ENCODE measurements at places on chromosomes 16 and 17. TPM values are rescaled to one million over a fixed set of nuclear protein-coding genes. Genes with fewer than 3 reads are reported as not detected.
A peak's percentile ranks its signal among the peaks of the same experiment; 100 is the strongest.

GRCh38 chr17:59746849-59747445, 39.5 kb downstream of the VMP1 start:
- peak; percentile 76 for DNase-seq

- DNase-seq: no peak
These were observed 365.4 kb upstream of the C16orf82 start for GRCh38 chr16:26701243-26701886.

DNA sequence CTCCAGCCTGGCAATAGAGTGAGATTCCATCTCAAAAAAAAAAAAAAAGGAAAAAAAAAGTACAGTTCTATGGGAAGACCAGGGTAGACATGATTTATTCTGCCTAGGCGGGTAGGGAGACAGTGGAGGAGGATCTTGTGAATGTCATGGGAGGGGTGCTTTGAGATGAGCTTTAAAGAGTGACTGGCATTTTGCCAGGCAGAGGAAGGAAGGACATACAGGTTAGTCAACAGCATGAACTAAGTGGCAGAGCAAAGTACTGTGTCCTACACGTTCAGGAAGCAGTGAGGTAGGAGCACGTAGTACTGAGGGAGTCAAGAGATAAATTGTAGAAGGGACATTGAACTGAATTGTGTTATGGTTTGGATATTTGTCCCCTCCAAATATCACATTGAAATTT, 451.5 kb downstream of the TOX3 start:
- DNase-seq: no peak

DNA sequence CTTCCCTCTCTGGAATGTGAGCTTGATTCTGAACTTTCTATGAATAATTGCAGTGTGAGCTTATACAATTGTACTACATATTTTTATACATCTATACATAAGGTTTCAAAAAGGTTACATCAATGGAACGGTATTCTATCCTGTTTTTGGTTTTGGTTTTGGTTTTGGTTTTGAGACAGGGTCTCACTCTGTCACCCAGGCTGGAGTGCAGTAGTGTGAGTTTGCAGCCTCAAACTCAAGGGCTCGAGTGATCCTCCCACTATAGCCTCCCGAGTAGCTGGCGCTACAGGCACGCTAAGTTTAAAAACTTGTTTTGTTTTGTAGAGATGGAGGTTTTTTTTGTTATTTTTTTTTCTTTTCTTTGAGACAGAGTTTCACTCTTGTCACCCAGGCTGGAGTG, 1.1 kb downstream of the CTRB1 start:
- DNase-seq: no peak

DNA sequence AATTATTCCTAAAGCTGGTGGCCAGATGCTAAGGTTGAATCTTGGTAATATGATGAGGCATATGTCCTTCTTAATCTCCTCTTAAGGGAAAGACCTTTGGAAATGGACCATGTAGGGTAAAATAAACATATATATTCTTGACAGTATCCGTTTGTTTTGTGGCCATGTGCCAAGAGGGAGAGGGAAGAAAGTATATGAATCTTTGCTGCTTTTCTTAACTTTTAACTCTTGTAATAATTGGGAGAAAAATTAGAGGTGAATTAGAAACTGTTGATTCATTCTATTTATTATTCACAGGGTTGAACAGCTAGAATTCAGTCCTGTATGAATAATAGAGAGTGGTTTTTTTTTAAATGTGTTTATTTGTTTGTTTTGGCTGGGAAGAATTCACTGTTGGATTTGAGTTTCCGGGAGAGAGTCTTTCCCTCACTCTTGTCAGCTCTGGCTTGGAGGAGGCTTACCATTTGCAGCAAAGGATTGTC, 31.6 kb downstream of the AATF start:
- peak; percentile 59 for DNase-seq

DNA sequence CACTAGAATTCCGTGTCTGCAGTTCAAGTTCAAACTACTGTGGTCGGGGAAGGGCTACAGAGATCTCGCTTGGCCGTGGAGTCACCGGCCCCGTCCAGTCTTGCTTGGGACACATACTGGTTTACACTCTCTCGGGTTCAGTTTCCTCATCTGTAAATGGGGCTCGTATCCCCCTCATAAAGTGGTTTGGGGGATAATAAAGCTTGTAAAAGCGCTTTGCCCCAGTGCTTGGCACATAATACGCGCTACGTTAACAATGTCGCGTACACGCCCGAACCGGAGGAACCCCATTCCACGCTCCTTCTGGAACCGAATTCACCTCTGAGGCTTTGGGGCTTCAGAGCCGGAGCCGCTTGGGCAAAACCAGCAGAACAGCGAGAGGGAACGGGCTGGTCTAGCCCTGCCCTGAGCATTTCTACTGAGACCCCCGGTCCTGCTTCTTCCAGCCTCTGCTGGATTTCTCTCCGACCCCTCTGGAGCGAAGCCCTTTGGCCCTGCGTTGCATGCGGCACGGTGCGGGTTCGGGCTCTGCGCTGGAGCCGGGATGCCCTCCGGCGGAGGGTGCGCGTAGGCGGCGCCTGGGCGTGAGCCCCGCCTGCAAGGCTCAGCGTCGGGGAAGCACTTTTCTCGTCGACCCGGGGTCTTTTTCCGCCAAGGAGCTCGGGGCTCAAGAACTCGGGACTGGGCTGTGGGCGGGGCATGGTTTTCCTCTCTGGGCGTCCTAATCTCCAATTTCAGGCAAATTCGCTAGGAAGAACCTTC, 26.1 kb upstream of the HOXB13 start:
- no peak for DNase-seq

GRCh38 chr16:70691223-70692129, 5.6 kb upstream of the MTSS2 start:
- peak; percentile 99 for DNase-seq

ESRP2 gene
- total RNA-seq: under 0.01 TPM

- DNase-seq: no peak
These were observed 17.8 kb downstream of the RARA start for GRCh38 chr17:40326832-40327199.

FBXW10 gene
- 0.32 TPM for total RNA-seq

SCNN1G gene
- not detected for total RNA-seq

DNA sequence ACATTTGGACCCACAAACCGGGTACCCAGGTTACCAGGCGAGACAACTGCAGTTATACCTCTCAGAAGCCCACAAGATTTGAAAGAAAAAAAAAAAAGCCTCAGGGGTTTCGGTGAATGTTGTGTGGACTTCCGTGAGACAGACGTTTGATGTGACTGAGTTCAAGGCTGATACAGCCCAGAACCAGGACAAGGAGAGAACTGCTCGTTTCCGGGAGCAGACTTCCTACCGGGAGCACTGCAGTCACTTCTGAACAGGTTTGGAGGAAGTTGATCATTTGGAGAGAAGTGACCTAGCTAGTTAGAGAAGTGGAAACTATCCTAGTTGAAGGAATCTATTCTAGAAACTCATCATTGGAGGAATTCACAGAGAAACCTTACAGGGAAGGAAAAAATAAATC, 847 bp downstream of the CKLF start:
- DNase-seq: no peak

DNA sequence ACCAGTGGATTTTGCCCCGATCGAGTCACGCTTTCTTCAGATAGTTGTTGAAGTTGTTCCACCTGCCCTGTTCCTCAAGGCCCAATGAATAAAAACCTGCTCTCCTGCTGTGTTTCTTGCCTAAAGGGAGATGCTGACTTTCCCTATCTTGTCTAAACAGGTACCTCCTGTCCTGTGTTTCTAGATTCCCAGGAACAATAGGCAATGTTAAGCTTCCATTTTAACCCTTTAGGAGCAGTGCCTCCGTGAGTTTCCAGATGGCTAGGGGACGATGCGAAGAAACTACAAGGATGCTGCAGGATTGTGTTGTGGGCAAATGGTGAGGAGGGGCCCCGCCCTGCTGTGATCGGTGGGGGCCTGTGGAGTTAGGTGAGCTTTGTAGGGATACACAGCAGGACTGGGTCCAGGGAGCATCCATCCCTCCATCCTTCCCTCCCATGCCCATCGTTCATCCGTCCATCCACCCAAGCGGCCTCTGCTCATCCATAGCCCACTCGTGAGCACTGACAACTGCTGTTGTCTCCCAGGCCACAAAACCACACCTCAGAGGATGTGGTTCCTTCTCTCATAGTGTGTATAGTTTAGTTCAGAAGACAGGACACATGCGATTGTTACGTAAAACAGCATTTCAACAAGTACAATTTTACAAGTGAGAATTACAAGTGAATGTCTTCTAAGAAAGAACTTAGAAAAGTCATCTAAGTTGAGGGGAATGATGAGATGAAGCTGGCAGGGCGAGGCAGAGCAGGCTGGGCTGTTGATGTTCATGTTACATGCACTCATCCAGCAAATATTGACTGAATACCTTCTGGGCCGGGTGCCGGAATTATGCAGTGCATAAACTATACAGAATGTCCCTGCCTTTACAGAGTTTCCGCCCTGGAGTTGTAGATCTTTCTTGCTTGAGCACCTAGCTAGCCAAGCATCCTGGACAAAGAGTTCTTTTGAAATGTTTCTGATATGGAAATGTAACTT, 5.2 kb downstream of the ARSG start:
- no peak for DNase-seq

HCRT gene
- not detected for total RNA-seq

DNA sequence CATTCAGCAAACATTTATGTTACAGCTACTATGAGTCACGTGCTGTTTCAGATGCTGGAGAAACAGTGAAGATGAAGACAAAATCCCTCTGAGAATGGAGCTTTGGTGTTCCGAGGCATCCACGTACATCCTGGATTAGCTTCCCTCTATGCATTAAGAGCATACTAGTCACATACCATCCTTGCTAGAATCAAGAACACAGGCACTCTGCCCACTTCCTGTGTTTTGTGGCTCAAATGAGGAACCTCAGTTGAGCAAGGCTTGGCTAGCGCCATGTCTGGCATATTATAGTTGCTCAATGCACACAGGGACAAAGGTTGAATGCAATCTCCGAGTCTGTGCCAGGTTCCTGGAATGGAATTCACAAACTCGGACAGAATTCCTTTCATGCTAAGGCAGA, 297.5 kb downstream of the XYLT1 start:
- peak; percentile 79 for DNase-seq

DNA sequence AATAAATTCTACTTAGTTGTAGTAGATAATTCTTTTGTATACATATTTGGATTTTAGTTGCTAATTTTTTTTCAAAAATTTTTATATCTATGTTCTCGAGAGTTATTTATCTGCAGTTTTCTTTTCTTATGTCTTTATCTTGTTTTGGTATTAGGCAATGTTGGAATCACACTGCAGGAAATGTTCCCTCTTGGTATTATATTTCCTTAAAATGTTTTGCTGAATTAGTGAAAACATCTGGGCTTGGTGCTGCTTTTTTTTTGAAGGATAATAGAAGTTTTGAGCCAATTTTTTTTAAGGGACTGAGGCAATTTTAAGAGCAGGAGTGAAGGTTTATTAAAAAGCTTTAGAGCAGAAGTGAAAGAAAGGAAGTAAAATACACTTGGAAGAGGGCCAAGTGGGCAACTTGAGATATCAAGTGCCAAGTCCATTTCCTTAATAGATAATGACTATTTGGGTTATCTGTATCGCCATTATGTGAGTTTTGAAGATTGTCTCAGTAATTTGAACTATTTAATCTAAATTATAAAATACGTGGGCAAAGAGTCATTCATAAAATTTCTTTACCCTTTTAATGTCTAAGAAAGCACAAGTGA, 1390.1 kb upstream of the CDH8 start:
- DNase-seq: peak; percentile 0

- no peak for DNase-seq
These were observed 66.6 kb upstream of the RPH3AL start for GRCh38 chr17:419073-419735.

GRAP gene
- not detected for total RNA-seq

- peak; percentile 16 for DNase-seq
These were observed 48.0 kb downstream of the N4BP1 start for GRCh38 chr16:48561960-48562393.

DNA sequence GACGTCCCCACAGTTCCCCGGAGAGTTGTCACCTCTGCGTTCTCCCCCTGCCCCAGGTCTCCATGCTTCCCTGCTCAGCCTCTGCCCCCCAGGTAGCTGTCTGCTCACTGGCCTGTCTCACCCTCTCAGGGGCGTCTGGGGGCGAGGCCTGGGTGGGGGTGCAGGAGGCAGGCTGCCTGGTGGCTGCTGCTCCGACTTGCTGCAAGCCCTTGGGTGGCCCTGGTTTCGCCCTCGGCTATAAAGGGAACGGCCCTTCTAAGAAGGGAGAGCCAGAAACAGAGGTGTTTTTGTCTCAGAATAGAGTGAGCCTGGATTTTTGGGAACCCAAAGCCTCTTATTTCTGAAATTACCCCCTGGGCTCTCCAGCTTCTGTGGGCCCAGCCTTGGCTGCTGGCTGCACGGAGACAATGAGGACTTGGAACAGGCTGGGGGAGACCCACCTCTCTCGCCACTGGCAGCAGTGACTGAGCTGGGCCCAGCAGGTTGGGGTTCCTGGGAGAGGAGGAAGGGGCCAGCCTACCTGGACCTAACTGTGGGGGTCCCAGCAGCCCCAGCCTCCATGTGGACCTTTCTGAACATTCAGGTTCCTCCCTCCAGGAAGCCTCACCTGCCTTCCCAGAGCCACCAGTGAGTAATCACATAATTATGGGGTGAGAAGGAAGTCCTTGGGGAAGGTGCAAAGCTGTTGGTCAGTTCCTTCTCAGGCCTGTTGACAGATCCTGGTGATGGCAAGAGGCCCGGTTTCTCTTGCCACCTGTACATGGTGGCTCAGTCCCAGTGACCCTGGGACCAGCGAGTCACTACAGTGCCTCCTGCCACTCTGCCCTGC, 15.5 kb upstream of the SPNS2 start:
- DNase-seq: no peak

DNA sequence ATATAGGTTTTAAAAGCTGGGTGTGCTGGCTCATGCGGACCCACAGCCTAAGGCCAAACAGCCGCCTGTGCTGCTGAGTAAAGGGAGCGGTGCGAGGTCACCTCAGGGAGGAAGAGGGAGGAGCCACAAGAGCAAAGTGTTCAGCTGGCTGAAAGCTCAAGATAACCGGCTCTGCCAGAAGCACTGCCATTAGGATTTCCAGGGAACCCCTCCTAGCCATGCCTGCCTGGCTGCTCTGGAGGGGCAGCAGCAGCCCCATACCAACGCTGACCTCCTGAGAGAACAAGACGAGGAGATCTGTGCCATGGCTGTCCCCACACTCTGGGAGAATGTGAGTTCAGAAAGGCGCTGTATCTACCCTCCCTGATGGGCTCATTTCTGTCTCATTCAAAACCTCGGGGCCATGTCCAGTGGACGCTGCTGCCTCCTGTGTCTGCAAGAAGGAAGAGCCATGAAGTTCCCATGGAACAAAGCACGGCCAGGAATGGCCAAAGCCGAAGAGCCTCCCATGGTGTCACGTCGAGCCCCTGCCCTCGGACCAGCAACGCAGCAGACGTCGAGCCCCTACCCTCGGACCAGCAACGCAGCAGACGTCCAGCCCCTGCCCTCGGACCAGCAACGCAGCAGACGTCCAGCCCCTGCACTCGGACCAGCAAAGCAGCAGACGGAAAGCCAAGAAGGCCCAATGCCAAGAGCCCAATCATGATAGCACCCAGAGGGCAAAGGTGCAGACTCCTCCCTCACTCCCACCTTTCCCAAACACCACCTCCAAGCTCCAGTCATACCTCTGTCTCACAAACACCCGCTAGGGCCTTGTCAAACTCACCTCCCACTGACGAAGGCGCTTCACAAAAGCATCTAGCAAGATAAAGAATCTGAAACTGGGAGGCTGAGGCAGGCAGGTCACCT, 107.0 kb downstream of the ANKRD11 start:
- DNase-seq: peak; percentile 73

Data from fibroblast of villous mesenchyme (primary cell).